ENCODE measurements at places on chromosomes 16 and 17. TPM values are rescaled to one million over a fixed set of nuclear protein-coding genes. Genes with fewer than 3 reads are reported as not detected.

Gene CMTM2
- total RNA-seq: not detected

Gene OR1E1
- total RNA-seq: not detected

Gene KRT32
- total RNA-seq: not detected

Gene NACA2
- total RNA-seq: not detected

Gene JMJD6
- total RNA-seq: 30.8 TPM

Gene ST6GALNAC1
- total RNA-seq: not detected

Gene ALDH3A2
- 34.3 TPM for total RNA-seq
